Myocyte (in vitro differentiated cells): ENCODE measurements at places on chromosomes 3 and 15. TPM values are rescaled to one million over a fixed set of nuclear protein-coding genes. Genes with fewer than 3 reads are reported as not detected.

DNA sequence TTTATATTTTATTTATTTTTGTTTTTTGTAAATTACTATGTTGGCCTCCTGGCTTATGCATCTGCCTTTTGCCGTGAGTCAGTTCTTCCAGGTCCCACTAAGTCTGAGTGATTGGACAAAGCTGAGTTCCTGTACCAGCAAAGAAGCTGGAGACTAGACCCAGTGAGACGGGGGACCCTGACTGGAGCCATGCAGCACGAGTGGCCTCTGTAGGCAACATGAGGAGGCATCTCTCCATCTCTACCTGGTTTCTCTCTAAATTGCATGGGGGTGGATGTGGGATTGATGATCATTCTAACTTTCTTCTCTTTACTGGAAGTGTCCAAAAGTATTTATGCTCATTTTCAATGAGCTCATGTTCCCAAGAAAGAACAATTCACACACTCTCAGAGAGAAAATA is 155.3 kb upstream of the MRPL3 start:
- no peak for DNase-seq

DNA sequence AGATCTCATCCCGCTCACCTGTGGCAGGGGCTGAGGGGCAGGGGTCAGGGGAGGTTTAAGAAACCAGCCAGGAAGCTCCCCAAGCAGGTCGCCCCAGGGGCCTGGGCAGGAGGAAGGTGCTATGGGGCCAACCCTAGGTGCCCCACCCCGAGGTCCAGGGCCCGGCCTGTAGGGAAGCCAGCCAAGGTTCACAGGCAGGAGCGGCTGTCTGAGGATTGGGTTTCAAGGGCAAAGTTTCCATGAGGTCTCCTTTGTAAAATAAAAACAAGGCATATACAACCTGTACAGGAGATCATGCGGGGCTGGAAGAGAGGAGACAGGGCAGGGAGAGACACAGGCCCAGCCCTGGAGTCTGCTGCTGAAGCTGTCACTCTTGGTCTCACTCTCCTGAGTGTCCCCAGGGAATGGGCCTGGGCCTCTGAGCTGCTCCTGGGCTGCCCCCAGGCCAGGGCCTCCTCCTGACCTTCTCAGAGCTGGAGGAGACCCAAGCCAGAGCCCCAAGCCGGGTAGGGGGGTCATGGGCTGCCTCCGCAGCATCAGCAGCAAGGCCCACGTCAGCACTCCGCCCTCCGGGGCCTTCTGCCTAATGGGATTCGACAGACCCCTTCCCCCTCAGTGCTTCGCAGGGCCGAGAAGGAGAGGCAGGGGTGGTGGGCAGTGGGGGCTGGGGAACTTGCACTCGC is 5.5 kb downstream of the CPLX3 start:
- DNase-seq = no peak

- DNase-seq = no peak
These were observed 478.9 kb upstream of the TBL1XR1 start for GRCh38 chr3:177676148-177676547.

- peak; percentile 95 for DNase-seq
These were observed 3.2 kb downstream of the ZXDC start for GRCh38 chr3:126472277-126473006.

- DNase-seq = no peak
These were observed 606.8 kb downstream of the GBE1 start for GRCh38 chr3:81154611-81155143.

GRCh38 chr15:100873029-100873677 is 6.5 kb upstream of the ALDH1A3 start:
- peak; percentile 81 for DNase-seq

DNA sequence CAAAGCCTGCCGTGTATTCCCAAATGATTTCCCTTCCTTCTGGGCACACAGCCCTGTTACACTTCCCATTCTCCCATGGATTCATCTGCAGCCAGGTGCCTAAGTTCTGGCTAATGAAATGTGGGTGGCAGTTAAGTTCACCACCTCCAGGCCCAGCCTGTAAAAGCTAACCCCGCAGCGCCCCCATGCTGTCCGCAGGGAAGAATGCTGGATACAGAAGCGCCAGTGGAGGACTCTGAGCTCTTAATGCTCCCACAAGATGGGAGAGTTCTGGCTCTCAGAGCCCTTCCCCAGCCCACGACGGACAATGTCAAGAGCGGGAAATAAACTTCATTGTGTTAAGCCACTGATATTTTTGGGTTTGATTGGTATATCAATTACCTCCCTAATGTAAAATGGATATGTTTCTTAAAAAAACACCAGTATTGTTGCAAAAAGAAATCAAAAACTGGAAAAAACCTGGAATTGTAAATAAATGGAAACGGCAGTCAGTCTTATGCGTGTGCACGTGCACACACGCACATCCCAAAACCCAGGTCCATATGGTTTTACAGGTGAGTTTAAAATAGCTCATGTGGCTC is 37.7 kb upstream of the FGD5 start:
- peak; percentile 23 for DNase-seq

DNA sequence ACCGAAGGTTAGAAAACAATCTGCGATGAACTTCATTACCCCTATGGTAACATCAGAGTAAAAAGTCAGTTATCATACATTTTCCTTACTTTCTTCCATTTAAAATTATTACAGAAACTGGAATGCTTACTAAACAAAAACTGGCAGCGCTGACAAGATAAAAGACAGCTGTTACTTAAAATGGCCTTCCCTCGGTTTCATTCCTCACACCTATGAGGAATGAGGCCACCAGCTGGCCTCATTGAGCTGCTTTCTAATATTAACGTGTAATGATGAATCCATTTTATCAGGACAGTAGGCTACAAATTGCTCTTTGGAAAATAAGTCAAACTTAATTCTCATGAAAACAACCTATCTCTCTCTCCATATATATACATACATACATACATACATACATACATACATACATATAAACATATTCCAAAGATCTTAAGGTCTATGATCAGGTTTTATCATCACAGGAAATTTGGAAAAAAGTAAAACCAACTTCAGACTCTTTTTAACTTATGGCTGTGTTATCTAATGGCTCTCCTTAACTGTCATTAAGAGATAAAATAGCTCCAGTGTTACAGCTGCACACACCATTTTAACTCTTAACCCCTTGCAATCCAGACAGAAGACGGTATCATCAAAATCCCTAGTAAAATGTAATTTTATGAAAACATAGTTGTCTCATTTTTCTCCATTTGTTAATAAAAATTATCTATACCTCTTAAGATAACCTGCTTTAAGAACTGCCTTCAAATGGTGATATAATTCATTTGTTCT is 5.2 kb downstream of the CCNL1 start:
- peak; percentile 56 for DNase-seq

- DNase-seq = no peak
These were observed 18.1 kb downstream of the ARL8B start for GRCh38 chr3:5140230-5140621.

DNA sequence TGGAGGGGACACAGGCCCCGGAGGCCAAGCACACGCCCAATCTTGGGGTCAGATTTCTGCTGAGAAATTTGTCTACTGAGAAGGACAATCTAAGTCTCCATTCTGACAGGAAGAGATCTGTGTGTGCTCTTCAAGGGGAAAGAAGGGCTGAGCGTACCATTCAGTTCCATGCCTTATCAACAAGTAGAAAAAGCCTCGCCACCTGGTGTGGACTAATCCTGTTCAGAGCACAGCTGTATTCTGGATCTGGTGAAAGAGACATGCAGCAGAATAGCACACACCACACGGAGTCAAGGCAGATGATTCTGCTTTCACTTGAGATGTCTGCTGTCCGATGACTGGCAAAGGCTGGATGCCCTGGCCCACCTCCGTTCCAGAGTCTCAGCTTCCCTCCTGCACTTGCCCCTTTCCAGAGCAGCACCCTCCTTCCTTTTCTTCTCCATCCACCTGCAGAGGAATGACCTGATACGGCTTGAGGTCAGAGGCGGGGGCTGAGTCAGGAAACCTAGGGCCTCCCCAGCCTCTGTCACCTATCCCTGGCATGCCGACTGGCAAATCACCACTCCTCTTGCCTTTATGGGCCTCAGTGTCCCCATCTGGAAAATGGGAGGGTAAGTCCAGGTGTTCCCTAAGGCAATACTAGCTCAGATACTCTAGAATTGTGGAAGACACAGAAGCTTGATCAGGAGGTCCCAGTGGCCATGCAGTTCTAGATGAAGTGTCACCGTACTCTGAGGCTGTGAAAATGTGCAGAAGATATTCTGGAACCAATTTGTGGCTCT is 36.9 kb upstream of the CTSH start:
- peak; percentile 52 for DNase-seq

GRCh38 chr3:112682361-112682760 is 41.4 kb upstream of the CCDC80 start:
- no peak for DNase-seq

DNA sequence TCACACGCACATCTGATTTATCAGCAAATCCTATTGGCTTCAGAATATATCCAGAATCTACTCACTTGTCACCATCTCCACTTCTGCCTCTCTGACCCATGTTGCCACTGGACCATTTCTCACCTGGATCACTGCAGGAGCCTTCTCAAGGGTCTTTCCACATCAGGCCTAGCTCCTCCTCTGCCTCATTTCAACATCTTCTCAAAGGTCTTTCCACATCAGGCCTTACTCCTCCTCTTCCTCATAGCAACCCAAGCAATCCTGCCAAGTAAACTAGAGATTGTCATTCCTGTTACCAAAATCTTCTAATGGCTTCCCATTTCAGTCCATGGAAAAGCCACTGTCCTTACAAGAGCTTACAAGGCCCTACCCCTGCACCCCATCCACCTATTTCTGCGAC is 18.0 kb upstream of the DUT start:
- no peak for DNase-seq

GRCh38 chr3:108053067-108053466 is 37.8 kb downstream of the CD47 start:
- peak; percentile 10 for DNase-seq

DNA sequence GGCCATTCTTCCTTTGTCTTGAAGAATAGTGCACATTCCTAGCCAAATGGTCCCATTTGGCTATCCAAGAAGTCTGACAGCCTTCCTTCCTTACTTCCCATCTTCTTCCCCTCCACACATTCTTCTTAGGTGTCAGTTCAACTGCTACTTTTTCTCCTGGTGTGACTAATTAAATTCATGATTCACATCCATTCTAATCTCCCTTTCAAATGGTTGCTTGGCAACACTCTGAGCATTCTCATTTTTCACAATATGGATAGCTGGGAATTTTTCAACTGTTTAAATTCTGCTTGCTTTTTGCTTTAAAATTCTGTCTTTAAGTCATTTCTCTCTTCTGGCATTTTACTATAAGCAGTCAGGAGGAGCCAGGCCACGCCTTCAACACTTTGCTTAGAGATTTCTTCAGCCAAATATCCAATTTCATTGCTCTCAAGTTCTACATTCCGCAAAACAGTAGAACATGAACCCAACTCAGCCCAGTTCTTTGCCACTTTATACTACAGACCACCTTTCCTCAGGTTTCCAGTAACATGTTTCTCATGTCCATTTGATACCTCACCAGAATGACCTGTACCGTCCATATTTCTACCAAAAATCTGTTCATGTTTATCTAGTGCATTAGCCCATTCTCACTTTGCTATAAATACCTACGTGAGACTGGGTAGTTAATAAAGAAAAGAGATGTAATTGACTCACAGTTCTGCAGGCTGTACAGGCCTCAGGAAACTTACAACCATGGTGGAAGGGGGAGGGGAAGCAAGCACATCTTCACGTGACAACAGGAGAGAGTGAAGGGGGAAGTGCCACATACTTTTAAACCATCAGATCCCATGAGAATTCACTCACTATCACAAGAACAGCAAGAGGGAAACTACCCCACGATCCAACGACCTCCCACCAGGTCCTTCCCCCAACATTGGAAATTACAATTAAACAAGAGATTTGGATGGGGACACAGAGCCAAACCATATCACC is 31.9 kb upstream of the MCF2L2 start:
- DNase-seq = no peak

DNA sequence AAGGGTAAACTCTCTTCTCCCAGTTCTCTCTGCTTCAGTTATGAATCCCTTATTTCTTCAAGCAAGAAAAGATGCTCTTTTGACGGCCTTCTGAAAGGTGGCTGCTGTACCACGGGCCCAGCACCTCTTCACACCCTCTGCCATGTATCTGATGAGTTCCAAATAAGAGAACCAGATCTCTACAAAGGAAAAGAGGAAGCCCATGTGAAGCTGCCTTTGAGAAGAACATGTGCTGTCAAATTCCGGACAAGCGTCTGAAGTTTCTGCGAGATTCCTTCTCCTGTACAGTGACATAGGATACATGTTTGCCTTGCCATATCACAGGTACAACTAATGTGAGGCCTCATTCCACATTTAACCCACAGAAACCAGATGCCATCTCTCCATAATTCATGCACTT is 59.2 kb downstream of the SH3BP5 start:
- no peak for DNase-seq

- no peak for DNase-seq
These were observed 87.5 kb upstream of the MELTF start for GRCh38 chr3:197117114-197117513.

GRCh38 chr3:48472673-48472922 is 26.1 kb downstream of the ATRIP start:
- no peak for DNase-seq

DNA sequence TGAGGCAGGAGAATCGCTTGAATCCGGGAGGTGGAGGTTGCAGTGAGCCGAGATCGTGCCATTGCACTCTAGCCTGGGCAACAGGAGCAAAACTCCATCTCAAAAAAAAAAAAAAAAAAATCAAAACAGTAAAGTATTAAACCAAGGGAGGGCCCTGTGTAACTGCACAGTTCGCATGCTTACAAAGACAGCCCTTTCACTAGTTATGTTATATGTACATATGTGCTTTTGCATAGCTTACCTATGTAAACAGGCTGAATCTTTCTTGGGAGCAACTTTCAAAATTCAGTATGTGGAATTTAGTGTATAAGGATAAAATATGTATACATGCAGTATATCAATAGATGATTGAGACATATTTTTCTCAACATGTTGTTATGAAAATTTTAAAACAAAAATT is 16.1 kb upstream of the SLMAP start:
- no peak for DNase-seq

DNA sequence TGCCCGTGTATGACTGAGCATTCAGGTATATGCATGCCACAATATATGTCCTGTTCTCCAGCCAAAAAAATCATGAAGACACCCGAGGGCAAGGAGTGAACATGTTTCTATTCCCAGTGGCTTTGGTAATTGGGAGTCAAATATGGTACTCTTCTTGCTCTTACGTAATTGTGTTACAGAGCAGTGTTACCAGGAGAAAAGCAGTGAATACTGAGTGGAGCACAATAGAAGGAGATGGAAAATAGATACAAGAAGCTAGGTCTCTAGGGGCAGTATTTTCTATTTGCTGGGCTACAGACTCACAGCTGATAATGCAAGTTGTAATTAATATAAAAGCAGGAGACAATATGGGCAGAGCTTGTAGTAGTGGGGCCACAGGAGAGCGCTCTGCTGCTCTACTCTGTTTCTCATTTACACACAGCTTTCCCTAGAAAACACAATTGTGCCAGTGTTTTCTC is 13.2 kb downstream of the MEIS2 start:
- no peak for DNase-seq

GRCh38 chr3:94619643-94620042 is 556.8 kb downstream of the NSUN3 start:
- no peak for DNase-seq

The CD96 gene
- total RNA-seq = 0.08 TPM in 1 of 2 replicates, not detected in the other

The HRH1 gene
- 2.7 and 3.6 TPM in 2 replicates for total RNA-seq

The CD47 gene
- 58.7 and 74.2 TPM in 2 replicates for total RNA-seq

The SLC38A3 gene
- total RNA-seq = 9.1 and 42.7 TPM in 2 replicates

The SLC9A9 gene
- total RNA-seq = 7.4 and 13.2 TPM in 2 replicates

The KLHL6 gene
- not detected in 2 replicates for total RNA-seq

The FSIP1 gene
- 0.37 and 2.3 TPM in 2 replicates for total RNA-seq

The SLC51B gene
- total RNA-seq = 0.26 TPM in 1 of 2 replicates, not detected in the other

The SCAANT1 gene
- total RNA-seq = not detected in 2 replicates
